ENCODE measurements at places on chromosomes 12 and 14.

- DNase-seq, result no peak
Observed at GRCh38 chr12:14885718-14886221, at the start of gene MGP. MGP (minus strand) TSS chr12:14885854; CDS start chr12:14885791, 63 bp downstream.

DNA sequence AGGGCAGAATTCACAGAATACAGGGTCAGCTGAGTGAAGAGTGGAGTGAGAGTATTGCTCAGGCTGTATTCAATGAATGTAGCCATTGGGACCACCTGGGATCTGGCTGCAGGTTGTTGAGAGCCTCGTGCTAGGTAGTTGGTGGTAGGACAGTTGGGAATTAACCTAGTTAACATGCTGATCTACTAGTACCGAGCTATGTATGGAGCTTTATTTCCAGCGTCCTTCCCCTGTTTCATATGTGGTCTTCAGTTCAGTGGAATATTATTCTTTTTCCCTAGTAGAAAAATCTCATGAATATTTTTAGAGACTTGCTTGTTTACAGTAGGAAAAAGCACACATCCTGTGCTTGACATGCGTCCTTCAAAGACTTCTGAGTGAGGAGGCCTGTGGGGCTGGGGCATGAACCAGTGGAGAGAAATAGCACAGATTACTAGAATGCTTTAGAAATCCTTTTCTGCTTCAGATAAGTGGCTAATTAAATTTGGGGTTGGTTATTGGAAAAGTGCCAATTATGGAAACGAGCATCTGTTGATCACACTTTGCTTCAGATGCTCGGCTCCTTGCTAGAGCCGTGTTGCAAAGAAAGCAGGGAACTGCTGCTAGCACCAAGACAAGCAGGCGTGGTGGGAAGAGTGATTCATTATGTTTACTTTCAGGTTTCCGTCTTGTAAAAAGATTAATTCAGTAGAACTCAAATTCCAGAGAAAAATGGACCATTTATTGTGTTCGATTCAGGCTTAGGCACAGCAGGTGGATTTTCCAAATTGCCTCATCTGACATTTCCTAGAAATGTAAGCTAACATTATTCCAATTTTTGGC, 53.6 kb downstream of the ARF6 start:
- DNase-seq, result peak; percentile 34

- DNase-seq, result no peak
Observed at GRCh38 chr12:131132118-131132892, 178.6 kb downstream of the ADGRD1 start.

DNA sequence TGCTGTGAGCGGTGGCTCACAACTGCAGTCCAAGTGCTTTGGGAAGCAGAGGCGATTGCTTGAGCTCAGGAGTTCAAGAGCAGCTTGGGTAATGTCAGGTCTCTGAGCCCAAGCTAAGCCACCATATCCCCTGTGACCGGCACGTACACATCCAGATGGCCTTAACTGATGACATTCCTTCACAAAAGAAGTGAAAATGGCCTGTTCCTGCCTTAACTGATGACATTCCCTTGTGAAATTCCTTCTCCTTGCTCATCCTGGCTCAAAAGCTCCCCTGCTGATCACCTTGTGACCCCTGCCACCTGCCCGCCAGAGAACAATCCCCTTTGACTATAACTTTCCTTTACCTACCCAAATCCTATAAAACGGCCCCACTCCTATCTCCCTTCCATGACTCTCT, 48.6 kb downstream of the SLC25A47 start:
- no peak for DNase-seq

DNA sequence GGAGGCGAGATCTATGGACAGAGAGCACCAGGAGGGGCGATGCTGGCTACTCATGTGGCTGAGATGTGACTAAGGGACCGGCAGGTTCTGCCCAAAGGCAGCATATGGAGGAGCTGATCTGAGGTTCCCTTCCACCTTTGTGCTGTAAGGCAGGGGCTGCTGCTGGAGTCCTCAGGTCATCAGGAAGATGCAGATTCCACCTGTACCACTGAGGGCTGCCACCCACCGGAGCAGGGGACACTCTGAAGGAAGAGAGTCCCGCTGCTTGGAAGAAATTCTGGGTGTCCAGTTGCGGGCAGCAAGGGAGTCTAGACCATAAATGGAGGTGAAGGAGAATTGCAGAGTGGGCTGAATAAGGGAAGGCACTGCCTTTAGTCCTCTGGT, 55.3 kb downstream of the PLEKHG3 start:
- DNase-seq, result no peak

- no peak for DNase-seq
Observed at GRCh38 chr12:105352052-105352451, 21.6 kb downstream of the C12orf75 start.
